ENCODE measurements at places on chromosomes 13 and 19.
A peak's percentile ranks its signal among the peaks of the same experiment; 100 is the strongest.

- DNase-seq: no peak
These were observed 305.7 kb downstream of the SHISA2 start for GRCh38 chr13:25746131-25746530.

DNA sequence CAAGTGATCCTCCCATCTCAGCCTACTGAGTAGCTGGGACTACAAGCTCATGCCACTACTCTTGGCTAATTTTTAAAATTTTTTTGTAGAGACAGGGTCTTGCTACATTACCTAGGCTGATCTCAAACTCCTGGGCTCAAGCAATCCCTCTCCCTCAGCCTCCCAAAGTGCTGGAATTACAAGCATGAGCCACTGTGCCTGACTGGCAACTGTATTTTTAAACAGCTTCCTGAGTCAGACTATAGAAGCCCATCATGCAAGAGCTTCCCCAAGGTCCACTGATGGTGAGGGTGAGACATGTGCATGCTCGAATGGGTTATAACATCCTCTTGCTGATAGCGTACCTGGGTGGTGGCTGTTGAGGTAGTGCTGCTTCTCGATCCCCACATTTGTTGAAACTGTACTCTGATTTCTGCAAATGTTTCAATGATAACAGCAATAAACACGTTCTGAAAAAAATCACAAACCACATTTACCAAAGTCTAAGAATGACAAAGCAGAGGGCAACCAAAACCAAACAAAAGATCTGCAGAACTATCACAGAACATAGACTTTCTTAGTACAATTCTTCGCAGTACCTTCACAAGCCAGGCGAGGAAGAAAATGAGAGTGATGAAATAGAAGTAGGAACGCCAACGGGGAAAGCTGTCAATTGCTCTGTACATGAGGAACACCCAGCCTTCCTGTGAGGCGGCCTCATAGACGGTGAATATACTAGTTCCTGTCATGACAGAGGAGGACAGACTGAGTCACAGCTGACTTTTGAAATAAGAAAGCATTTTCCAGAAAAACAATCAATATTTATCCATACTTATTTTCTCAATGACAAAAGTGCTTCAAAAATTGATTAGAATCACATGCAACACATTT, 124.4 kb downstream of the NALCN start:
- no peak for DNase-seq

DNA sequence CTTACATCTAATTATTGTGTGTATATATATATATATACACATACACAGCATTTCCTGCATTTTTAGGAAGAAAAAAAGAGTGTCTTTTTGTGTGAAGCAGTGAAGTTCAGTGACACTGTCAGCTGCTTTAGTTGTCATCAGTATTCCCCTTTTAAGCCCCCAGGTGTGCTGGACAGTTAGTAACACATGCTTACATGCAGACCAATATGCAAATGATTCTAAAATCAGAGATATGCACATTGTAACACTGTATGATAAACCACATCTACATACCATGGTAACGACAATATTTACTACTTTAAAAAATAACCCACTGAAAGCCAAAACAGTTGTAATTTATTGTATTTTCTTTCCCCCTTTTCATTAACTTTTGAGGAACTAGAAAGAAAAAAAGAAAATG, 16.8 kb downstream of the LHFPL6 start:
- DNase-seq: no peak

- peak; percentile 1 for DNase-seq
These were observed 299.7 kb downstream of the LMO7 start for GRCh38 chr13:75935805-75936204.

- no peak for DNase-seq
These were observed 13.7 kb downstream of the FAM124A start for GRCh38 chr13:51235756-51236490.

DNA sequence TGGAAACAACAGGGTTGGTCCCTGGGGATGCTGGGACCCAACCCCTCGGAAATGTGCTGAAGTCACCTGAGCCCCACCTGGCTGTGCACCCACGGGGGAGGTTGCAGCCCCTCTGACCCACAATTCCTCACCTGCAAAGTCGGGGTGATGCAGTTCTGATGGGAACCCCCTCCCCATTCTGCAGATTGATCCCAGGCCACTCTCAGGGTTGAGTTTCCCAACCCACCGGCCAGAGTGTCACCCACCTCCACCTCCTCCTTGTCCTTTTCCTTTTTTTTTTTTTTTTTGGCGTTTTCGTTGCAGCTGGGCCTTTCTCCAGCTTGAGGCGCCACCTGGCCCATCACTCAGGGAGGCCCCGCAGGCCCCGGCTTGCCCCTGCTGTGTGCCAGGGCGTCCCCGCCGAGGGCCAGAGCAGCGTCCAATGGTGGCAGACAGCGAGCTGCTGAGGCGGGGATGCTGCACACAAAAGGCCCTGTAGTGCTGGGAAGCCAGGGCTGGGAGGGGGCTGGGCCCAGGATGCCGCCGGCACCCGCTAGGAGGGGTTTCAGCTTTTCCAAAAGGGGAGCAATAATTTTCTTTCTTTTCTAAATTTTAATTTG, 4.6 kb downstream of the PIK3R2 start:
- DNase-seq: peak; percentile 62

- DNase-seq: peak; percentile 57
These were observed 36.0 kb downstream of the SPTBN4 start for GRCh38 chr19:40502647-40503319.

DNA sequence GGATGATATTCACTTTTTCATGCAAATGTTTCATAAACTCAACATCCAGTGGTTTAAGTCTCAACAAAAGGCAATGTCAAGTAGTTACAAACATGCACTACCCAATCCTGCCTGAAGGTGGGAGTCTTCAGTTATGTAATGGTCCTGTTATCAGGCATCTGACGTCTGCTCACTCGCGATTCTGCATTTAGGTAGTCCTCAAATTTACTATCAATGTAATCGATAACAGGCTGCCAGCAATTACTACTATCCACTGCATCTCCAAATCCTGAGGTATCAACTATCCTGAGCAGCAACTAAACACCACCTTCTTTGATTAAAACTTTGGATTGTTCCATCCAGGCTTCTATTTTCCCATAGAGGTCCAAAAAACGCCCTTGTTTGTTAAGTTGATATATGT, 51.2 kb downstream of the NLRP12 start:
- DNase-seq: peak; percentile 67

- DNase-seq: no peak
These were observed 52.0 kb downstream of the GNG7 start for GRCh38 chr19:2650515-2650914.

- no peak for DNase-seq
These were observed 3.1 kb downstream of the SOX21 start for GRCh38 chr13:94709001-94709834.

- DNase-seq: peak; percentile 87
These were observed 545 bp upstream of the ISYNA1 start for GRCh38 chr19:18438331-18439024.

DNA sequence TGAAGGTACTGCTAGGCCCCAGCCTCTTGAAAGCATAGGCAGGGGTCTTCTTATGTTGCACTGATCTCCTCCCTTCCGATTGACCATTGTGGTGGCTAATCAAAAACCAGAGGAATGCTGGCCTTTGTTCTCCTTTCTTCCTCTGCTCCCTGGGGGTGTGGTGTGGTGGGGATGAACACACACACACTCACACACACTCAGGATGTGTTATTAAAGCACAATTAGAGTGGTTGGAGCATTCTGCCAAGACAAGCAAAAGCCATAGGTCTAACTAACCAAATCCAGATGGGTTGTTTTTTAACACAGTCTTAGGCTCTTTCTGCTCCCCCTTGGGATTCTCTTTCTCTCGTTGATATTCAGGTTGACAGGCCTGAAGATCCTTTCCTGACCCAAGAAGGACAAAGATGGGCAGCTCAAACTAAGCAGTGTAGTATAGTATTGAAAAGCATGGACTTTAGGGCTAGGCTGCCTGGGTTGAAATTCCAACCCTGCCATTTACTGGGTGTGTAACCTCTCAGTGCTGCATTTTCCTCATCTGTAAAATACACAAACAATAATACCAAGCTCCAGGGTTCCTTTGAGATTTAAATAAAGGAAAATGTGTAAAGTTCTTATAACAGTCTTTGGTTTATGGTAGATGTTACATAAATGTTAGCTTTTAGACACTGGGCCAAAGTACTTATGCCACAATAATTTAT, 25.5 kb upstream of the DGKH start:
- DNase-seq: no peak

- no peak for DNase-seq
These were observed 112.5 kb downstream of the COL4A1 start for GRCh38 chr13:110194451-110194850.

DNA sequence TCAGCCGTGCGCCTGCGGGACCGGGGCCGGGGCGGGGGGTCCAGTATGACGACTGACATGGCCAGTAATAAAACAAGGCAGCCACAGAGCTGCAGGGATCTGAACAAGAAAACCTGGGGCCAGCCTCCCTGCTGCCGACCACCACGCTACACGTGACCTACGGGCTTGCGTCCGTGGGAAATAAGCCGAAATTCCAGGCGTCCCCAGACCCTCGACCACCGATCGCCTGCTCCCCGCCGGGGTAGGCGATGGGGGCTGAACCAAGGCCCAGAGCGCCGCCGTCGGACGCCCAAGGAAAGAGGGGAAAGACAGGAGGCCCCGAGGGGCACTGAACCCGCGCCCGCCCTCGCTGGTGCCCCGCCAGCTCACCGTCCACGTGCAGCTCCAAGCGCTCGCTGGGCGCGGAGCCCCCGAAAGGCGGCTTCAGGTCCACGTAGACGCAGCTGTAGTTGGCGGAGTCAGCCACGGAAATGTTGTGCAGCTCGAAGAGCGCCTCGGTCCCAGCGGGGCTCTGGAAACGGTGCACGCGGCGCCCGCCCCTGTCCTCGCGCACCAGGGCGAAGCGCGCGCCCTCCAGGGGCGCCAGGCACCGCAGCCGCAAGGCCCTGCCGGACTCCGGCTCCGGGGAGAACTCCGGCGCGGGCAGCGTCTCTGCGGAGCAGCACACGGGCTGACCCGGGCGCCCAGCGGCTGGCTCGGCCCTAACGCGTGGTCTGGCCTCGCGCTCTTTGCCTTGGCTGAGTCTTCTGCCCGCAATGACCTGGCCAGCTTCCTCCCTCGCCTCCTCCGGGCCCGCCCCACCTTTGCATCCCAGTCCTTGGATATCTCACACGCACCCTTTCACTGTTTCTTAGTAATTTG, 3.1 kb downstream of the A1BG start:
- no peak for DNase-seq

DNA sequence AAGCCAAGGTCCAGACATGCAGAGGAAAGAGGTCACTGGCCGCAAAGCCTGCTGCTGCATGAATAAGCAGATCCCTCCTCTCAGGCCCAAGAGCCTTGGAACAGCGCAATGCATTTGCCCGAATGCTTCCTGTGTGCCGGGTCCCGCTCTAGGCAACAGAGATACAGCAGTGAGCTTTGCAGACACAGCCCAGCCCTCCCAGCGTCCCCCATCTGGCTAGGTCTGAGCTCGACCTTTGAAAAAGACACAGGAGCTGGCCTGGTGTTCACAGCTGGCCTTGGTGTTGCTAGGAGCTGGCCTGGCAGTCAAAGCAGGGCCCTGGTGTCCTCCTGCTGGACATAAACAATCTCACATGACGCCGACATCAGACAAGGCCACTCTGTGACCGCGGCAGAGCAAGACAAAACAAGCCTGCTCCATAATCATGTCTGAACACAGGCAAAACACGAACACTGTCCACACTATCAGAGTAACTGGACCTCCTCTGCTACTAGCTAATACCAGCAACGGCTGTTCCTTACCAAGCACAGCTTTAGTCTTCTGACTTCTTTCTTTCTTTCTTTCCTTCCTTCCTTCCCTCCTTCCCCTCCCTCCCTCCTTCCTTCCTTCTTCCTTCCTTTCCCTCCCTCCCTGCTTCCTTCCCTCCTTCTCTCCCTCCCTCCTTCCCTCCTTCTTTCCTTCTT, 5.7 kb upstream of the PEX11G start:
- peak; percentile 49 for DNase-seq

DNA sequence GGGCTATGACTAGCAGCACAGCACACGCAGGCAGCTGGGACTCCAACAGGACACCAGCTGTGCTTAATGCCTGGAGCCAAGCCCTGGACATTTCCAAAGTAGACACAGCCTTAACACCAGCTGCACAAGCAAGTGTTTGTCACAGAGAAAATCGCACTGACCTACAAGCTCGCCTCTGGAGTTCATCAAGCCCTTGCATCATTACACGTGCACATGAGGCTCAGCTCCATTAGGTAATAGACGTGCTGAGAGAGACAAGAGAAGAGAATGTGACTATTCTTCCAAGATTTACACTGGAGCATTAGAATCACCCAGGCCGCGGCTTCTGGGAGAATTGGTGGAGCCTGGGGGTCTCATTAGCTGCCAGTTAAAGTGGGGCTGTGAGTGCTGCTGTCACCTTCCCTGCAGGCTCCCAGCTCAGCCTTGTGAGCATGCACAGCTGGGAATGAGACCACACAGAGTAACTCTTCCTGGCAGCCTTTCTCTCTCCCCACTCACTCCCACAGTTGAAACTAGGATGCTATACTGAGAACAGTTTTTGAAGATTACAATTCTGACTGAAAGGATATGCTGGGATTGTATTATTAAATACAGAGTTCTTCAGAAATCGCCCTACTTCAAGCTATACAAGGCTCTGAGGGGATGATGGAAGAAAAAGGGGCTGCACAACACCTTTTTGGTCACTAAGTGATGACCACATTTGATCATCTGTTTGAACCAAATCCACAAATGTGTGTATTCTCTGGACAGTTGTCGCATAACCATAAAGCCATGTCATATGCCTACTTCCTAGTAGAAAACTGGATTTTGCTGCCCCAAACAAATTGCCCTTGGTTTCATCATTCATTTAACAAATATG, 10.5 kb downstream of the STOML3 start:
- peak; percentile 72 for DNase-seq

GRCh38 chr19:47885067-47885463, 1.1 kb downstream of the SULT2A1 start:
- no peak for DNase-seq

DNA sequence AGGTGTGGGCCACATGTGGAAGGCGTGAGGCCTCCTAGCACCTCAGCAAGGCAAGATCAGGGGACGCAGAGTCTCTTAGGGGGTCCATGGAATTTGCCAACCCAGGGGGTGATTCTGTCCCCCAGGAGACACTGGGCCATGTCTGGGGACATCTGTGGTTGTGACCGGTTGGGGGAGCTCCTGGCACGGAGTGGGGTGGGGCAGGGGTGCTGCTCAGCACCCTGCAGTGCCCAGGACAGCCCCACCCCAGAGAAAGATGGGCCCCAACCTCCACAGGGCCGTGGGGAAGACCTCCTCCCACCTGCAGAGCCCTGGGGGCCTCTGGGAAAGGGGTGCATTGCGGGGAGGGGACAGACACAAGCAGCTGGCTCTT, 4.0 kb downstream of the MKNK2 start:
- no peak for DNase-seq

GRCh38 chr13:110396913-110397381, 89.9 kb downstream of the COL4A2 start:
- DNase-seq: no peak

DNA sequence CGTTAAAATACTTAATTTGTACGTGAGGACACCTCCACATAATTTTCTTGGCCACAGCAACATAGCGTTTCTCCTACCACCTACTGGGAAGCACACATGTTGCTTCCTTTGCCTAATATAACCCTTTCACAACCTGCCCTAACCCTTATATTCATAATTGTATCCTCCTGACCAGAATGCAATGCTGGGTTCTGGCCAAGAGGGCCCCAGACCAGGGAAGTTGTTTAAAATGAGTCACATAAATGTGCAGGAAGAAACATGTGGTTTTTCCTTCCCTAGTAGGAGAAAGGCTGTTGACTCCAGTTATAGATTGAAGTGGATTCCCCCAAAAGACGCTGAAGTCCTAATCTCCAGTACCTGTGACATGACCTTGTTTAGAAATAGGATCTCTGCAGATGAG, 187.3 kb downstream of the NUFIP1 start:
- no peak for DNase-seq

- no peak for DNase-seq
These were observed 89.9 kb downstream of the STK24 start for GRCh38 chr13:98487016-98487415.

- DNase-seq: no peak
These were observed 166.1 kb downstream of the DCT start for GRCh38 chr13:94313321-94313910.
